ENCODE measurements at places on chromosomes 7 and 10.

DNA sequence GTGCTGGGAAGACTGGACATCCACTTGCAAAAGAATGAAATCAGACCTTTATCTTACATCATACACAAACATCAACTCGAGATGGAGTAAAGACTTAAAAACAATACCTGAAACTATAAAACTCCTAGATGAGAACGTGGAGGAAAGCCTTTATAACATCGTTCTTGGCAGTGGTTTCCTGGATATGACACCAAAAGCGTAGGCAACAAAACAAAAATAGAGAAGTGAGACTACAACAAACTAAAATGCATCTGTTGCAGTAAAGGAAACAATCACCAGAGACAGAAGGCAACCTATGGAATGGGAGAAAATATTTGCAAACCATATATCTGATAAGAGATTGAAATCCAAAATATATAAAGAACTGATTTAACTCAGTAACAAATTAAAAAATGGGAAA, 33.3 kb downstream of the CC2D2B start:
- no peak for DNase-seq

DNA sequence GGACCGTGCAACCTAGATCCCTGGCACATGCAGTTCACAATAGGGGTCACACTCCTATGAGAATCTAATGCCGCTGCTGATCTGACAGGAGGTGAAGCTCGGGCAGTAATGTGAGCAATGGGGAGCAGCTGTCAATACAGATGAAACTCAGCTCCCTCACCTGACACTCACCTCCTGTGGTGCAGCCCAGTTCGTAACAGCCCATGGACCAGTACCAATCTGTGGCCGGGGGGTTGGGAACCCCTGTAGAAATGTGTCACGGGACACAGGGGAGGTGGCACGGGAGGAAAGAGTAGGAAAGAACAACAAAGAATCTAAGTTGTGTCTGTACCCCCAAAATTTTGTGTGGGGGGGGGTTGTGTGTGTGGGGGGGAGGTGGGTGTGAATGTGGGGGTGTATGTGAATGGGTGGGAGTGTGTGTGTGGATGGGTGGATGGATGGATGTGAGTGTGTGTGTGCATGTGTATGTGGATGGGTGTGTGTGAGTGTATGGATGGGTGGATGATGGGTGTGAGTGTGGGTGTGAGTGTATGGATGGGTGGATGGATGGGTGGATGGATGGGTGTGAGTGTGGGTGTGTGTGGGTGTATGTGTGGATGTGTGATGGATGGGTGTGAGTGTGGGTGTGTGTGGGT, 33.1 kb downstream of the SFMBT2 start:
- DNase-seq, result no peak

DNA sequence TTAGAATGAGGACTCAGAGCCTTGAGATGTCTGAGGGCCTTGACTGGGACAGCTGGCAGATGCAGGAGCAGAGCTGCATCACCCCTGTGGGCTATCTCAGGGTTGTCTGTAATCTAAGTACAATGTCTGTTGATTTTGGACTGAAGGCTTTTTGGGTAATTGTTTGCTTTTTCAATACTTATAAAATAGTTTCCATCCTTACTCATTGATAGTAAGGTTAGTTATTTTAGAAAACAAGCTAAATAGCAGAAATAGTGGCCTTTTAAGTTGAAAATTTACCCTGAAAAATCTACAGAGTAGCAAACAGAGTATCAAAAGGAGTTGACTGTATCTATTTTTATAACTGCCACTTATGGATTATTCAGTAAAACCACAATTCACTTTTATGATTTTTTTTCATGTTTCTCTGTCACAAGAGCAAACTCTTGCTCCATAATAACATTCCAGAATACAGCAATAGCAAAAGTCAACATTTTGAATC, 179.7 kb downstream of the CFTR start:
- DNase-seq, result no peak

GRCh38 chr7:28977881-28978280, 19.8 kb upstream of the TRIL start:
- DNase-seq, result no peak

DNA sequence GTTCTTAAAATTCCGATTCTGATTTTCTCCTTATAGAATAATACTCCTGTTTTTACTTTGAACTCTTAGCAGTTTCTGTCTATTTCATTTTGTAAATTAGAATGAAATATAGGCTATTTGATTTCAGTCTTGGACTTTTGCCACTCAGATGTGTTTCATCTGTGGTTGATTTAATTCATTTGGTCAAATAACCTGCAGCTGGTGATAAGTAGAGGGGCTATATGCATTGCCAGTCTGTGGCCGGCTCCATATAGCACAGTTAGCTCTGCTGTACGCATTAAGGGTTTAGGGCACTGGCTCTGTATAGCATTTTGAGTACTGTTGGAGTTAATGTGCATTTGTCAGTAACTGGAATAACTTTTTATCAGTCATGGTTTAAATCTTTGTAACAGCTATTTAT, 35.7 kb downstream of the RBM33 start:
- DNase-seq, result no peak

DNA sequence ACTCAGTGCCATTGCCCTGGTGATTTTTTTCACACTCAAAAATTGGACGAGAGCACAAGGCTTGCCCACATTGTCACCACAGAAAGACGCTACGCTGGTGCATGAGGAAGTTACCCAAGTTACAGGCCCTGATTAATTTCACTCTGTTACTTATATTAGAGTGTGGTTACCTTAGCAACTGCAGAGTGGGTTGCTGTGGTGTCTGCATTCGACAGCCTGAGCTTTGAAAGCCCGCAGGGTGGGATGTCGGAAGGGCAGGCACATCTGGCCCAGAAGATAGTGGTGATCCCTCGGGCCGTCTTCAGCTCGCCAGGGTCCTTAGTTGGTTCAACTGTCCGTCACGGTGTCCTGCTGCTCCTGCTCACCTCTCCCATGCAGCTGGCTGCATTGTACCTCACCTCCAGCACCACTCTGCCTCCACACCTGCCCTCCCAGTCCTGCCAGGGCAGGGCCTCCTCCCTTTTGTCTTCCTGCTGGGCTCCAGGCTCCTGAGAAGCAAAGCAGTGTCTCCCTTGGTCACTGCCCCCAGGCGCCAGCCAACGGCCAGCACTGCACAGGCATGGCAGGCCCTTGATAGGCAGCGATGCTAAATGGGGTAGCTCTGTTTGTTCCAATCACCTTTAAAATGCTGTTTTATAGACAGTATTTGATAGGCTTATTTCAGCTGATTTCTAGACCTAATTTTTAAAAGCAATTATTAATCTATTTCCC, 167.2 kb downstream of the EBF3 start:
- no peak for DNase-seq

DNA sequence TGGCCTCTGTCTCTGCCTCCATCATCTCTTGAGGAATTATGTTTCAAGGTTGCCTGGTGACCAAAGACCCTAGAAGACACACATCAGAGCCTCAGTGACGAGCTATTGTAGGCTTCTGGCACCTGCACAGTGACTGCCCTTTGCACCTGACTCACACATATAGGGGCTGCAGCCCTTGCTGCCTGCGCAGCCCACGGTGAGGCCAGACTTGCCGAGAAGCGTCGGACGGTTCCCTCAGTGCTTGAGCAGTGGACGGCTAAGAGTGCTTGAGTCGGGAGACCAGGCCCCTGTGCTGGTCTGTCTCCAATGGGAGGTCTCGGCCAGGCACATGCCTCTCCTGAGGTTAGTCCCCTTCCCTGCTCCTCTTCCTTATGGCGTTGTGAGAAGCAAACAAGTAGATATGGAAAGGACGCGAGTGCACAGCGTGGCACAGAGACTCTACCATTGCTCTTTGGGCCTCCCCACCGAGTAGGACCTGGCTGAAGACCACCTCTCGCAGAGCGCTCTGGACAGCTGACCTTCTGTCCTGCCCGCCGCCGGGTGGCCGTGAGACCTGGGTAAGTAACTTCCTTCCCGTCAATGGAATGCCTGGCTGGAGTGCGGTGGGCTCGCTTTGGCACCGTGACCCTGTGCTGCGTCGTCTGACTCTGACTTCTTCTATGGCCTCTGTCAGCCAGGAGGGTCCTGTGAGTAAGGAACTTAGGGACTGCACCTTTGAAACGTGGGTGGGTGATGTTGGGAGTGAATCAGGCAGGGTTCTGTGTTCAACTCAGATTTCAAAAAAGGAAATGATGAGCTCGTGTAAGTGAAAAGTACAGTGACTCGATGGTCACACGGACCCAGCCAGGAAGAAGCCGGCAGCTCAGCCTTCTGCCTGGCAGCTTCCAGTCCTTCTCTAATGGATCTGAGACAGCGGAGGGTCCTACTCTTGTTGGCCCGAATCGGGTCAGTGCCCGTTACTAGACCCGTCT, 33.7 kb downstream of the ZNF775 start:
- no peak for DNase-seq

GRCh38 chr7:87170828-87171227, 18.6 kb downstream of the DMTF1 start:
- no peak for DNase-seq

- DNase-seq, result no peak
Observed at GRCh38 chr7:153518201-153518984, 533.8 kb upstream of the DPP6 start.

DNA sequence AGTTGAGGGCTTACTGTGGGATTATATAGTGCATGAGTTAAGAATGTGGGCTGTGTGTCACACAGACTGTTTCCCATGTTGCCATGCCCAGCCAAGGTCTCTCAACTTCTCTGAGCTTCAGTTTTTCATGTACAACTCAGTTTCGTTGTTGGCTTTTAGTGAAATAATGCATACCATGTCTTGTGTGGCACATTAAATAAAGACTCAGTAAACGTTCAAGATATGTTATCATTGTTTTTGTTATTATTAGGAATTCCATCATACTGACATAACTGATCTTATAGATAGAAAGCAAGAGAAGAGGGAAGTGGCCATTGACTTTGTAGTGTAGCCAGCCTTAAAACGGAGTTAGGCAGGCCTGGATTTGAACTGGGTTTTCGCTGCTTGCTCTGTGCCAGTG, 2.9 kb downstream of the CDK14 start:
- DNase-seq, result no peak

- DNase-seq, result no peak
Observed at GRCh38 chr10:88851706-88852105, at the start of gene ANKRD22. ANKRD22 (minus strand) TSS chr10:88851844; CDS start chr10:88851607, 237 bp downstream.
